Activated T-helper 2 cell treated with anti-CD3 and anti-CD28 coated beads, Interferon-gamma antibody, Interleukin-2, Interleukin-4, amounts not matched to agents 10 μg/mL and 5 μg/mL and 100 μg/mL, durations not matched to agents 14 hours and 24 hours and 36 hours (primary cell): ENCODE measurements at places on chromosomes 7 and 10.

DNA sequence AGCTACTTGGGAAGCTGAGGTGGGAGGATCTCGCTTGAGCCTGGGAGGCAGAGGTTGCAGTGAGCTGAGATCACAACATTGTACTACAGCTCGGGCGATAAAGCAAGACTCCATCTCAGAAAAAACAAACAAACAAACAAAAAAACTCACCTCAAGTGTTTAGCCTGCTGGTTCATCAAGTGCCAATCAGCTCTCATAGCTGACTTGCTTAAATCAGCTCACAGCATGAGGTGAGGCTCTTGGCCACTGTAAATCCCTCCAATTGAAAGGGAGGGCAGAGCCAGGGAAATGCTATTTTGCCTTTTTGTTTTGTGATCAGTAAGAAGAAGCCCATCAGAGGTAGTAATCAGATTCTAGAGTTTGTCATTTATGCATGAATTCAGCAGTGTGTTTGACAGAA is 112.3 kb downstream of the RAB11FIP2 start:
- no peaks in the 10 kb centered on the region for H3K36me3 ChIP-seq
- H3K27ac ChIP-seq: no peak overlapping the region
- H3K4me1 ChIP-seq: peaks cover 2% of the 10 kb centered on the region
- DNase-seq: no peak
- H3K27me3 ChIP-seq: no peaks in the 10 kb centered on the region
- no peak overlapping the region for H3K4me3 ChIP-seq

- no peak for DNase-seq
- peaks cover 22% of the 10 kb centered on the region for H3K4me1 ChIP-seq
- peaks cover 49% of the 10 kb centered on the region for H3K36me3 ChIP-seq
- H3K27ac ChIP-seq: peak overlapping the region; percentile 14
Measured at GRCh38 chr10:30709700-30710358, 80.3 kb upstream of the LYZL2 start.

DNA sequence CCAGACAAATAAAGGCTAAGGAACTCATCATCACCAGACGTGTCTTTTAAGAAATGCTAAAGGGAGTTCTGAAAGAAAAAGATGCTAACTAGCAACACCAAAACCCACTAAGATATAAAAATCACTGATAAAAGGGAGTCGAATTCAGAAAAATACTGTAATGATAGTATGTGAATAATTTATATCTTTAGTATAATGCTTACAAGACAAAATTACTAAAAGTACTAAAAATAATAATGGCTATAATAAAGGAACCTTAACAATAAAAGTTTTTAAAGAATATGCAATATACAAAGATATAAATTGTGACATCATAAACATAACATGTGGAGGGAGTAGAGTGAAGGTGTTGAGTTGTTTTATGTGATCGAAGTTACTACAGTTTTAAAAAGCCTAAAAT is 28.3 kb downstream of the HPSE2 start:
- no peaks in the 10 kb centered on the region for H3K36me3 ChIP-seq
- no peak for DNase-seq
- no peak overlapping the region for H3K27ac ChIP-seq

DNA sequence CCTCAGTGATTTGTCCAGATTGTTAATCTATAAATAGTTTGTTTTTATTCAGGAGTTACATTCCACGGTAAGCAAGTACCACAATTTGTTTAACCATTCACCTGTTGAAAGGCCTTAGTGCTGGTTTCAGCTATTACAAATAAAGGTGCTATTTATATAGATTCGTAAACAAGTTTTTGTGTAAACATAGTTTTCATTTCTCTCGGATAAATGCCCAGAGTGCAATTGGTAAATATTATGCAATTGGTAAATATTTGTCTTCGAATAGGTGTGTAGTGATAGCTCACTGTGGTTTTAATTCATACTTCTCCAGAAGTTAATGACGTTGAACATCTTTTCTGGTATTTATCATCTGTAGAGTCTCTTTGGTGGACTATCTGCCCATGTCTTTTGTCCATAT is 76.4 kb upstream of the RSU1 start:
- peaks cover 5% of the 10 kb centered on the region for H3K4me1 ChIP-seq
- H3K27me3 ChIP-seq: peaks cover 26% of the 10 kb centered on the region
- H3K27ac ChIP-seq: no peak overlapping the region

- peaks cover 10% of the 10 kb centered on the region for H3K36me3 ChIP-seq
- no peak overlapping the region for H3K4me3 ChIP-seq
- H3K4me1 ChIP-seq: no peaks in the 10 kb centered on the region
Measured at GRCh38 chr7:112896026-112896601, 105.9 kb upstream of the TMEM168 start.

- no peak for DNase-seq
- H3K4me1 ChIP-seq: peaks cover 24% of the 10 kb centered on the region
- H3K27me3 ChIP-seq: no peaks in the 10 kb centered on the region
- peak overlapping the region; percentile 19 for H3K4me3 ChIP-seq
- H3K36me3 ChIP-seq: no peaks in the 10 kb centered on the region
Measured at GRCh38 chr10:119190353-119190752, 11.7 kb upstream of the PRDX3 start.

DNA sequence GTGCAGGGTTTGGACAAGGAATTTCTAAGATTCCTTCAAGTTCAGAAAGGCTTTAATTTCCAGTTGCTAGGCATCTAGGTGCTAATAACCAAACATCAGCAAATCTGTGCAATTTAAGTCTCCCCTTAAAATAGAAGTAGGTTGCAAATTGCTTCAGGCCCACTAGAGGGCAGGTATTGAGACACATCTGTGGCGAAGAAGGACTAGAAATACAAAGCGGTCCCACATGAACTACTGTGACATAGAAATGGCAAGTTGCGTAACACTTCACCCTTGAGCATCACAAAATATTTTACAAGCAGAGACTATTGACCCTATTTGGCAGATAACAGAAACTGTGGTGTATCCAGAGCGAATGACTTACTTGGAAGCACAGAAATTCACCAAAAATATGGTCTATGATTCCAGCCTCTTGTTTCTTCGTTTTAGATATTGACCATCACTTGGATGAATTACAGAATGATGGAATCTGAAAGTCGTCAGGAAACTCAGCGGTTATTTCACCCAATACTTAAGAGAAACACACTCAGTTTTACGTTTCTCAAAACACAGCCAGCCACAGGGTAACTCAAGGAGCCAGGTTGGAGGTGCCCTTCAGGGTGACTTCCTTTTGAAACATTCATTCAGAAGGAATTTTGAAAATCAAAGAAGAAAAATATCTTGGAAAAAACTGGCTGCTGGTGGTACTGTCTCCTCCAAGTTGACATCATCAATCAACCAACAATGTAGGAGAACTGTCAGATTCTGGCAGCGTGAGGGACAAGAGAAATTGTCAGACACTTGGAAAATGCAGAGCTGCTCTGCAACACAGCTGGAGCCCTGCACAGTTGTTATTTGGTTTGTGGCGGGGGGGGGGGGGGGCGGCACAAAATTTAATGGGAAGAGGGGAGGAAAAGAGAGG is 256.3 kb upstream of the MINDY3 start:
- no peak for DNase-seq
- no peaks in the 10 kb centered on the region for H3K27me3 ChIP-seq
- no peaks in the 10 kb centered on the region for H3K36me3 ChIP-seq
- no peak overlapping the region for H3K4me3 ChIP-seq
- H3K4me1 ChIP-seq: no peaks in the 10 kb centered on the region

DNA sequence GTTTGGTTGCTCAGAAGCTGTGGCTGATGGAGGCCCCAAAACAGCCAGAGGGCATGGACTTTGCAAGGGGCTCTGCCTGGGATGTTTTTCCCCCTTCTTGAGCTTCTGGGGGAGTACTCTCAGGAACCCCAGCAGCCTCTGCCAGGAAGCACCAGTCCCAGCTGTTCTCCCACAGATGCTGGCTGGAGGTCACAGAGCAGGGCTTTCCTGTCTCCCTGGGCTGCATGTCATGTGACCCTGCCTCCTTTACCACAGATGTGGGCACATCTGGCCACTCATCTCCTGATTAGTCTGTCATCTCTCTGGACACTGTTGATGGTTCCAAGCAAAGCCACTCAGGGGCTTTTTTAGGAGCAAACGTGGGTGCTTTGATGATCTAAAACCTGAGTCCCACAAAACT is 136.7 kb downstream of the NEURL1 start:
- H3K27me3 ChIP-seq: no peaks in the 10 kb centered on the region
- H3K36me3 ChIP-seq: no peaks in the 10 kb centered on the region
- H3K27ac ChIP-seq: no peak overlapping the region
- peaks cover 1% of the 10 kb centered on the region for H3K4me1 ChIP-seq
- no peak for DNase-seq

DNA sequence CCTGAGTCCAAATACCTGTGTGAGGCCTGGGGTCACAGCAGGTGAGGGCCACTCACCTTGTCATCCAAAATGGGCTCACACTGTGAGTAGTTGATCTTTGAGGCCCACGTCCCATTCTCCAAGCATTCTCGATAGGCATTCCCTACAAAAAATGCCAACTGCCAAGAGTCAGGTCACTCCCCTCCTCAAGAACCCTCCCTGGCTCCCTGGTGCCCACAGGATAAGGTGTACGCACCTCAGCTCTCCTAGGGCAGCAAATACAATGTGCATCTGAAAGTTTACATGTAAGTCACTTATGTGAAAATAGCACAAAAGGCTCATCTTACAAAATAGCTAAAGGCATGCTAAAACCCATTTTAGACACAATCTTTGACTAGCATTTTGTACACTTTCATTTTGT is 15.1 kb downstream of the CRHR2 start:
- peaks cover 1% of the 10 kb centered on the region for H3K27me3 ChIP-seq
- H3K36me3 ChIP-seq: no peaks in the 10 kb centered on the region

DNA sequence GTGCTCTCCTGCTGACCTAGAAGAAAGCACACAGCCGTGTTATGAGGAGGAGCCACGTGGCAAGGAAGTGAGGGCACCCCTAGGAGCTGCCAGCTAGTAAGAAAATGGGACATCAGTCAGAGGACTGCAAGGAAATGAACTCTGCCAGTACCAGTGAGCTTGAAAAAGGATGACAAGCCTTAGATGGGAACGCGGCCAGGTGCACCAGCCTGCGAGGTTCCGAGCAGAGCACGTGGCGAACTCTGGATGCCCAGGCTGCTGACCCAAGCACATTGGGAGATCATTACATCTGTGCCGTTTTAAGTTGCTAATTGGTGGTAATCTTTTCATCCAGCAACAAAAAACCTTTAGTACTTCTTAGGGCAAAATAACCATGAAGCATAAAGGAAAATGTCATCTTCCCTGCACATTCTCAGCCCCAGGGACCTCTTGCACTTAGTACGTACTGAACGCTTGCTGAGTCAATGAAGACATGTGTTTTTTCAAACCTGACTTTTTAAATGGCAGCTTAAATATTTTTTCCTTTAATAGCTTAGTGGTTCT is 69.4 kb downstream of the AMZ1 start:
- H3K27ac ChIP-seq: peak overlapping the region; percentile 97
- H3K4me1 ChIP-seq: peaks cover 52% of the 10 kb centered on the region
- H3K4me3 ChIP-seq: peak overlapping the region; percentile 71
- no peak for DNase-seq
- peaks cover 53% of the 10 kb centered on the region for H3K36me3 ChIP-seq
- H3K27me3 ChIP-seq: no peaks in the 10 kb centered on the region

GRCh38 chr7:157690833-157691585 is 354.2 kb downstream of the DNAJB6 start:
- peaks cover 7% of the 10 kb centered on the region for H3K4me1 ChIP-seq
- no peak overlapping the region for H3K27ac ChIP-seq
- H3K27me3 ChIP-seq: peaks cover 60% of the 10 kb centered on the region
- peak overlapping the region; percentile 33 for H3K4me3 ChIP-seq
- no peak for DNase-seq
- no peaks in the 10 kb centered on the region for H3K36me3 ChIP-seq

- H3K36me3 ChIP-seq: no peaks in the 10 kb centered on the region
- no peak overlapping the region for H3K27ac ChIP-seq
- peaks cover 1% of the 10 kb centered on the region for H3K27me3 ChIP-seq
- H3K4me1 ChIP-seq: peaks cover 6% of the 10 kb centered on the region
- DNase-seq: no peak
Measured at GRCh38 chr7:29951206-29951605, 38.4 kb downstream of the SCRN1 start.

DNA sequence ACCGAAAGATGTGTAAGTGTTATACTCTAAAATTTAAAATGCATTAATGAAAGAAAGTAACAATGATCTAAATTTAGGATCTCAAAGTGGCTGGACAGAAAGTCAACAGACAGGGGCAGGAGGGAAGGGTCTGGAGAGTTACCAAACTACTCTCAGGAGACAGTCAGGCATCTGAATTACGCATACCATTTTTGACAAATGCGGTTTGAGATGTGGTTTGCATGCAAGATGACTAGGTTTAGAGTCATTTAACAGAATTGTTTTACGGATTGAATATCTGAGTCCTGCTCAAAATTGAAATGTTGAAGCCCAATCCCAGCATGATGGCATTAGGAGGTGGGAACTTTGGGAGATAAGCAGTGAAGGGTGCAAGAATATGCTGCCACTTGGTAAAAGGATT is 314.1 kb downstream of the WDR11 start:
- H3K4me1 ChIP-seq: no peaks in the 10 kb centered on the region
- H3K27ac ChIP-seq: no peak overlapping the region
- no peaks in the 10 kb centered on the region for H3K36me3 ChIP-seq
- DNase-seq: no peak
- H3K27me3 ChIP-seq: no peaks in the 10 kb centered on the region
- H3K4me3 ChIP-seq: no peak overlapping the region

DNA sequence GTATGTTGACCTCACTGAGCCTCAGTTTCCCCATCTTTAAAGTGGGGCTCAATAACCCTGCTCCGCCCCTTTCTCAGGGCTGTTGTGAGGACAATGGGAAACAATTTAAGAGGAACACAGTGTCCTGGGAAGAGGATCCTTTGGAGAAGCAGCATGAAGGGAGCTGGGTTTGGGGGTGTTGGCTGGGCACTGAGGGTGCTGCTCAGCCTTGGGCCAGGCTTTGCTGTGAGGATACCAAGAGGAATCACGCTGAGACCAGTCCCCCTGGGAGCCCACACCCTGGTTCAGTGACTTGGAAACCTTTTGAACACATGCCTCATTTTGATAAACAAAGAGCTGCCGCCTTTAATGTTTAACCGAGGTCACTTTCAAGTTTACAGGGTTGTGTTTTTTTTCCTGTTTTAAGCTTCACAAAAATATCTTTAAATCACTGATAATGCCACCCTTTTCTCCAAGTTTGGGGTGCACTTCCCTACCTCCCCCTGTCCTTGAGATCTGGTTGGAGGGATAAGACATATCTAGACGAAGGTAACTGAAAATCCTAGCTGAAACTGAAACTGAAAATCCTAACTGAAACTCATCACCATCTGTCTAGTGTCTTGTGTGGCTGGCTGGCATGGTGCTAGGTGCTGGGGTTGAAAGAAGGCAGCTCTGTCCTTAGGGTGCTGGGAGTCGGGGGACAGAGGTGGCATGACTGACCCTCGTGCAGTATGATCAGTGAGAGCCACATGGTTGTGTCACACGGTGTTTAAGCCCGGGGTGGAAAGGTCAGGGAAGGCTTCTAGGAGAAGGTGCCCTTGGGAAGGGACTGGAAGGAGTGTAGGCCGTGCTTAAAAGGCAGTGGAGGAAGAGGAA is 27.7 kb downstream of the ZNF775 start:
- H3K36me3 ChIP-seq: peaks cover 20% of the 10 kb centered on the region
- H3K4me1 ChIP-seq: peaks cover 40% of the 10 kb centered on the region
- peak overlapping the region; percentile 95 for H3K27ac ChIP-seq
- H3K27me3 ChIP-seq: no peaks in the 10 kb centered on the region
- H3K4me3 ChIP-seq: peak overlapping the region; percentile 88
- DNase-seq: peak; percentile 43
